ENCODE measurements at places on chromosomes 3 and 15. TPM values are rescaled to one million over a fixed set of nuclear protein-coding genes. Genes with fewer than 3 reads are reported as not detected.

Gene LZTFL1
- 13.2 TPM for polyA plus RNA-seq

Gene CLDN1
- polyA plus RNA-seq = 2.5 TPM

Gene SLITRK3
- 0.15 TPM for polyA plus RNA-seq

Gene SLC22A13
- 0.18 TPM for polyA plus RNA-seq

Gene ZNF502
- 5.8 TPM for polyA plus RNA-seq

All from hindlimb muscle (tissue), 1 donor.